ENCODE measurements at places on chromosomes 4 and X.
A peak's percentile ranks its signal among the peaks of the same experiment; 100 is the strongest.

DNA sequence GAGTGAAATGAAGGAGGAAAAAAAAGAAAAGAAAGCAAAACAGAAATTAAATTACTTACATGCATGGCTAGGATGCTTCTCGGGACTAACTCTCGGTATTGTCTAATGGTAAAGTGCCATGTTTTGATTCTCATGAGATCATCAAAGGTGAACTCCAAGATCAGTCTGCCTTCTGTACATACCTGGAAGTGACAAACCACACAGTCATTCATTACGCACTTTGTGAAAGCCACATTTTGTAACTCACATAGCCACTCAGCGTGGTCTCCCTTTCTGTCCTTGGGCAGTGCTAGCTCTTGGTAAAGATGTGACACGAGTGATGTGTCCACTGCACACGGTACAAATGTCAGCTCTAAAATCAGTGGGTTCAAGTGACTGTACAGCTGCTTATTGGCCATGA, 309.8 kb downstream of the LDB2 start:
- no peak for DNase-seq

GRCh38 chr4:86050496-86050895, 309.4 kb downstream of the MAPK10 start:
- DNase-seq, result no peak

DNA sequence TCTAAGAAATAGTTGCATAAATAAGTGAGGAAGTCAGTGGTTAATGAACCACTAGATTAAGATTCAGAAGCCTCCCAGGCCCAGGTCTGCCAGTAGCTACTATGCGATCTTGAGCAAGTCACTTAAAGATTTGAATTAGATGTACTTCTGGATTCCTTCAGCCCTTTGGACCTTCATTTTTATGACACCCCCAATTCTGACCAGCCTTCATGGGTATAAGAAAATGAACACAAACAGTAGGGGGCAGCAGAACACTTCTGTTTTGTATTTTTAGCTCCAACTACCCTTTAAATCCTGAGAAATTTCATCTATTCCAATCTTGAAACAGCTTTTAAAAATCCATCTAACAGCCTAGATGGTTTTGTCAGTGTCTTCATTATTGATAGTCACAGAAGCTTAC, 19.0 kb downstream of the TMEM47 start:
- no peak for DNase-seq

DNA sequence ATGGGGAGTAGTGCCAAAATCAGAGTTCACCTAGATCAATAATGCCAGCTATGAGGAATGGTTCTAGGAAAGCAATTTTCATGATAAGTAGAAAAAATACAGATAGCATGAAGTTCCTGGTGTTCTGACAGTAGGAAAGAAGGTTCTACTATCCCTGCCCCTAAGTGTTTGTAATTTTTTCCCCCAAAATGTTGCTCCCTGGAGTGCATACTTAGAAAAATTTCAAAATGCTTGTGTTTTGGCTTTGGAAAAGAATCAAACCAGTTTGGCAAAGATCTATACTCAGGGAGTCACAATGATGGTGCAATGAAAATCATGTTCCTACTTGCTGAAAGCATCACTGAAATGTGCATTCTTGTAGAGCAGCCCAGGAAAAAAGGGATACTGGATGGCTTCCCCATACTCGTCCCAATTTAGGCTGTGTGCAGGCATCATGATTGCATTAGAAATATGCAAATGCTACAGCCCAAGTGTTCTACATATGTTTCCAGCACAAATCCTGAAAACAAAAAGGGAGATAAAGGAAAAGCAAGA, 74.7 kb downstream of the LPAR4 start:
- no peak for DNase-seq

GRCh38 chrX:103212749-103213457, 2.0 kb upstream of the BEX4 start:
- DNase-seq, result no peak

DNA sequence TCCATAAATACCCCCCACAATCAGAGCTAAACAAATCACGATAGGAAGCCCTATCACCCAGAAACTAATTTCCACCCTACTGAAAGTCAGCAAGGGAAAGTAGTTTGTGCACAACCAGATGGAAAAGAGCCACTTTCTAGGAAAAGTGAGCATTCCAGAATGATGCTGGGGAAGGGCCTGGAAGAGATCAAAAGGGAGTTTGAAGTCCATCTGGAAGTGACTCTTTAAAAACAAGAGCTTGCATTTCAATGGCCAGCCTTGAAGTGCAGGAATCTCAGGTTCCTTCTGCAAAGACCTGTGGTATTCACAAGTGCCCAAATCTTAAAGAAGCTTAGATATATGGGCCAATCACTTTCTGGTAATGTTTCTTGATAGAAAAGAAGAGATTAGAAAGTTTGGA, 97.0 kb upstream of the LDB2 start:
- no peak for DNase-seq

DNA sequence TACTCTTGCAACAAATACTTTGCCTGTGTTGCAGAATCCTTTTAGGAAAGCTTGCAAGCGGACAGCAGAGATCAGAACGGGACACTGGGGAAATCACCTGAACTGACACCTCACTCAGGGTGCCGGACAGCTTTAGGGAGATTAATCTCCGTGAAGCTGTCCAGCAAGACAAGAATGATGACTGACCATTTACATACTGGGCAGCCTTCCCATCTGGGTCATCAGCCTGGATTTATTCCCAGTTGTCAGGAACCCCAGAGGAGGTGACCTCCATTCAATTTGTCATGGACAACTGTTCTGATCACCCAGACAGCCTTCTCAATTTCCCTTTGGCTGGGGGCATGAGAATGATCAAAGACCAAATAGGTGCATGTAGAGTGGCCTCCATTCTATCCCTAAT, 93.0 kb upstream of the EGFL6 start:
- no peak for DNase-seq

DNA sequence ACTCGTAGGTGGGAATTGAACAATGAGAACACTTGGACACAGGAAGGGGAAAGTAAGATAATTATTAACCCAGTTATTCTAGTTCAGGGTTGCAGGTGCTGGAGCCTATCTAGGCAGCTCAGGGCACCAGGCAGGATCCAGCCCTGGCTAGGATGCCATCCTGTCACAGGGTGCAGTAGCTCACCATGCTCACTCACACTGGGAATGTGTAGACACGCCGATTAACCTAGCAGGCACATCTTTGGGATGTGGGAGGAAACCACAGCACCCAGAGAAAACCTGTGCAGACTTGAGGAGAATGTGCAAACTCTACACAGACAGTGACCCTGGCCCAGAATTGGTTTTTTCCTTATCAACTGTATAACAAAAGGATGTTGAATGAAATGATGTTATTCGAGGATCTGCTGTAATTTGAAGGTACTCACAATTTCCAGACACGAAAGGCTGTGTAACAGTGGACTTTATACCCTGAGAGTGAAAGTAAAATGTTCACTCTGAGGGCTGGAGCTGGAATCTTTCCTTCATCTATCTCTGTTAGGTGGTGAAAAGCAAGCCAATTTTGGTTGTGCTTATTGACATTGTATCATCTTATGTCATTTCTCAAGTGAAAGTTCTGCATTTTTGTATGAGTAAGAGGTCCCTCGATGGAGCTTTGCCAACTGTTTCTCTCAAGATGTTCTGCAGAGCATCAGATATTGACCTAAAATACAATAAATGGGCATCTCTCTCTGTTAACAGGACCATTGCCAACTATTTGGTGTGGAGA, 78.8 kb downstream of the PHEX start:
- no peak for DNase-seq

- DNase-seq, result no peak
These were observed 276.4 kb downstream of the IL15 start for GRCh38 chr4:141912831-141913230.

DNA sequence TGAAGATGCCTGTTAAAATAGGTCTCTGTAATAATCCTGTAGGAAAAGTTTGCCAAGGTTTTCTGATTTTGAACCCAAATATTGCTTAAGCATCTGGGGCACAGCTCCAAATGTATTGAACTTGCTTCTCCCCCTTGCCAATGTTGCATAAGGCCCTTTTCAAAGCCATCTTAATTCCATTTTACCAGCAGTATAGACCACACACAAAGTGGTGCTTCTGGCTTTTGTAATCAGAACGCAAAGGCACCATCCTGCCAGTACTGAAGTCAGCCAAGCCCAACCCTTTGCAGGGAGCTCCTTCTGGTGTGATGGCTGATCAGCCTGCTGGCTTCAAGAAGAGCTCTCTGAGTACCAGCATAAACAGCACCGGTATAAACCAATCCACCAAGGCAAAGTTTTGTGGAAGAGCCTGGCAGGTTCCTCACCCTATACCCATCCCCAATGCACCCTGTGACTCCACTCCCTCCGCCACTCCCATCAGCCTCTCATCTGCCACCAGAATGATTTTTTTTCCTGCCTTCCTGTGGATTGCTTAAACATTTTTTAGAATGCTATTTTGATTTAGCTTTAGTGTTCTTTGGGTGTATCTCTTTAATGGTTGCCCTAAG, 39.2 kb upstream of the USP9X start:
- no peak for DNase-seq

GRCh38 chr4:149264093-149264733, 551.4 kb downstream of the IQCM start:
- DNase-seq, result peak; percentile 40

DNA sequence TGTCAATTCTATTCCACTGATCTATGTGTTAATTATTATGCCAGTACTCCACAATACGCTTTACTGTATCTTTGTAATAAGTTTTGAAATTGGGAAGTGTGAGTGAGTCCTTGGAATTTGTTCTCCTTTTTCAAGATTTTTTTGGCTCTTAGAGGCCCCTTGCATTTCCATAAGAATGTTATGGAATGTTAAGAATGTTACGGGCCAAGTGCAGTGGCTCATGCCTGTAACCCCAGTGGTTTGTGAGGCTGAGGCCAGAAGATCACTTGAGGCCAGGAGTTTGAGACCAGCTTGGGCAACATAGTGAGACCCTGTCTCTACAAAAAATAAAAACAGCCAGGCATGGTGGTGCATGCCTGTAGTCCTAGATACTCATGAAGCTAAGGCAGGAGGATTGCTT, 167.6 kb upstream of the CXorf66 start:
- no peak for DNase-seq

DNA sequence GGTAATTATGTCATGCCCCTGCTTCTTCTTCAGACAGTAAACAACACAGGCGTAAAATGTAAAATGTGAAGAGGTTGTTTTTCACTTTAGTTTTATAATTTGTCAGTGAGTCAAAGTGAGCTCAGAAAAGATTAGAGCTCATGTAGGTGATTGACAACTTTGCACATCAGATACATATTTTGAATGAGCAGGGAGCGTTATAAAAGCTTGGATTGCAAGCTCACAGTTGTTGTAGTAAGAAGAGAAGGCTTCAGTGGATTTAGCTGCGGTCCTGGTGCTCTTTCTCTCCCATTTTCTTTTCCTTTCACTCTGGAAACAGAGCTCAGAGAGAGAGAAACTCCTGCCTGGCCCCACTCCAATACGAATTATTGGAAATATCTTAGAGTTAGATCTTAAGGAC, 26.4 kb downstream of the MTMR1 start:
- no peak for DNase-seq

- DNase-seq, result no peak
These were observed 85.8 kb downstream of the PHKA2 start for GRCh38 chrX:18898091-18898490.

DNA sequence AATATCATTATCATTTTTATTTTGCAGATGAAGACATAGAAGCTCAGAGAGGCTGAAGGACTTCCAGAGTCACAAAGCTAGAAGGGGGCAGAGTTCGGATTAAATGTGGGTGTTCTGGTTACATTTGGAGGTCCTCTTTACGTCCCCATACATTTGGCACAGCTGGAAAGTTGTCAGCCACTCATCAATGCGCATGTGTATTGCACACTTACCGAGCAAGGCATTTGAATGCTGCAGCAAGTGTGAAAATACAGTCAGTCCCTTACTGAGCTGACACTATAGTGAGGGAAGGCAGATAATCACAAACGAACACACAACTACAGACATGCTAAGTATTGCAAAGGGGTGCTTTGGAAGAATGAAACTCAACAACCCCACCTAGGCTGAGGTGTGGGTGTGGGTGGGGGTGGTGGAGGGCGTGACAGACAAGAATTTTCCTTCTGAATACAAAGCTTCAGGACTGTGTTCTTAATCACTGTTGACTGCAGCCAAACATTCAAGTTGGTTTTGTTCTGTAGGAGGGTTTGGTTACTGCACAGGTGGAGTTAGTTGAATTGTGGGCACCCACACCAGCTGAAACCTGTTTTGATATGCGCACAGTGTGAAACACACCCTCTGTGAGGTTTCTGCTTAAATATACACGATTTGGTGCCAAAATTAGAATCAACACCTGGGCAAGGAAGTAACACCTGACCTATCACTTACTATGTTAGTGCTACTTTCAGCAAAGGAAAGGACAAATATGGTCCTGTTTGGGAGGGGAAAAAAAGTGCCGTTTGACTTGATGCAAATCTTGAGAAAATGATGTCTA, 72.4 kb downstream of the COQ2 start:
- DNase-seq, result no peak

DNA sequence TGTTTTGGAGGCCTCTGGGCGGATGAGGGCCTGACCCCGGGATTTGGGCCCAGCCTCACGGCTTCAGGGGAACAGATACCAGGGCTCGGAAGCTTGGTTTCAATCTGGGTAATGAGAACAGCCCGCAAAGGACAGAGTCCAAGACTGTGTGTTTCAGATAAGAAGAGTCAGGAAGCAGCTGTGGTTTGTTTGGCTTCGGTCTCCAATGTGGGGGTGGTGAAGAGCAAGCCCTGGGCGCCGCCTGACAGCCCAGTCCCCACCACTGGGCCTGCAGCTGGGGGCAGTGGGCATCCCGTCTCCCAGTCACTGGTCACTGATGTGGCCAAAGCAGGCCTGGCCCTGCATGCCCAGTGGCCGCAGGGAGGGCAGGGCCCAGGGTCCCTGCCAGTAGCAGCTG, 9.1 kb downstream of the WFS1 start:
- DNase-seq, result no peak

- no peak for DNase-seq
These were observed 196.2 kb downstream of the ARHGAP24 start for GRCh38 chr4:85671120-85671519.

DNA sequence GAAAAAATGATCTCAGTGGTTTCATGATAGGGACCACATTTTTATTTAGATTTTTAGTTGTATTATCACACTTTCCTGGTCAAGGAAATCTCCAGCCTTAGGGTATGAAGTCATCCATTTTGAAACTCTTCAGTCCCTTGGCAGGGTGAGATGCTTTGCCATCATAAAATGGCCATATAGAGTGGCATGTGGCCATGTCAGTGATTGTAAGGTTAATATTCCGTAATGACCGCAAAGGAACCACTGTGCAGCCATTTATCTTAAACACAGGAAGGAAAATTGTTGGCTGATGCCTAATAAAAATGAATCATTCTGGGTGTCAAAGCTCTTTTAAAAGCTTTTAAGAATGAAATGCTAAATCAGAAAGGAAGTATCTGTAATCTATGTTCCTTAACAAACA, 35.6 kb downstream of the COMMD8 start:
- no peak for DNase-seq

DNA sequence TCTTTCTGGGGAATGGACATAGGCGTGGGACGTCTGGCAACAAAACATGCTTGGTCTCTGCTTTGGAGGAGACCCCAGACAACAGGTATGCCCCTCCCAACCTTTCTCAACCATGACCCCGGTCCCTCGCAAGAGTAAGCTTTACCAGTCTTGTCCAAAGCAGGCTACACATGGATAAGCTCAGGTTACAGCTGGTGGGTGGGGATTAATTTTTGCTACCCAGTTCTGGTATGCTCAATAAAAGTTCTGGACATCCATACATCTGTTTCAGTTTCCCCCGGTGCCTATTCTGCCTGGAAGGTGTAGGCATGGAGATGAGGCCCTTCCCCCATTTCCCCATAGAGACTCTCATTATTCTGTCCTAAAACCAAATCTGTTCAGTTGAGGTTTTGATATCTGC, 54.5 kb upstream of the NOCT start:
- no peak for DNase-seq
